ENCODE measurements at places on chromosomes 5 and 9. TPM values are rescaled to one million over a fixed set of nuclear protein-coding genes. Genes with fewer than 3 reads are reported as not detected.

GRCh38 chr9:127323393-127323792, 58.8 kb downstream of the GARNL3 start:
- DNase-seq: no peak

- DNase-seq: no peak
Measured at GRCh38 chr5:130055572-130055971, 151.3 kb downstream of the CHSY3 start.

GRCh38 chr5:175724314-175725275, 66.7 kb downstream of the HRH2 start:
- no peak for DNase-seq

- DNase-seq: no peak
Measured at GRCh38 chr5:75839547-75839946, 122.3 kb upstream of the POC5 start.

GRCh38 chr9:126633881-126634558, 20.3 kb downstream of the LMX1B start:
- no peak for DNase-seq

Gene CDH9
- 0.14 TPM for total RNA-seq

Gene SPAG8
- 1.4 TPM for total RNA-seq

Data from neural crest cell (in vitro differentiated cells).